Stomach (tissue), 19 donors: ENCODE measurements at places on chromosomes 13 and 19.

DNA sequence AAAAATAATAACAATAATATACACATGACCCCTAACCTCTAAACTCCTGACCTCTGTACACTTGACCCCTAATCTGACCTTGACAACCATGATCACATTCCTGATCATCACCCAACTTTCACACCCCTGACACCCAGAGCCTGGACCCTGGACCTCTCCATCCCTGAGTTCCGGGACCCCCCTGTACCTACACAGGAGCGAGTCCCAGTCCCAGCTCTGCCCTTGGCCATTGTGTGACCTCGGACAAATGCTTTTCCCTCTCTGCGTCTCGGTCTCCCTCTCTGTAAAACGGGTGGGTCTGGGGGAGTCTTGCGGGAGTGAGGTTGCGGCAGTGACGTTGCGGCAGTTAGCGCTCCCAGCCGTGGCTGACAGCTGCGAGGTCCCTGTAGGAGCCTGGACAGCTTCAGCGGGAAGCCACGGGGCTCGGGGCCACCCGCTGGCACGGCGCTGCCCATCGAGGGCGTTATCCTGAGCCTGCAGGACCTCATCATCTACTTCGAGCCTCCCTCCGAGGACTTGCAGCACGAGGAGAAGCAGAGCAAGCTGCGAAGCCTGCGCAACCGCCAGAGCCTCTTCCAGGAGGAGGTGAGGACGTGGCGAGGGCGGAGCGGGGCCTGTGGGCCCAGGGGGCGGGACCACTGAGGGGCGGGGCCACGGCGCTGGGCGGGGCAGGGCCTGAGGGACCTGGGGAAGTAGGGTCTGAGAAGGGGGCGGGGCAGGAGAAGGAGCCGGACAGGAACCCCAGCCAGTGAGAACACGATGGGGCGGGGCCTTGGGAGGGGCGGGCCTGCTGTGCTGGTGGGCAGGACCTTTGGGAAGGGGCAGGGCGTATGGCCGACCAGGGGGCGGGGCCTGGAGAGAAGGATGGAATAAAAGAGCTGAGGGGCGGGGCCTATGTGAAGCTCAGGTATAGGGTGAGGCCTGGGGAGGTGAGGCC is 19.2 kb downstream of the RYR1 start:
- peak; percentile 12 for DNase-seq

GRCh38 chr13:33351319-33351718 is 65.8 kb upstream of the STARD13 start:
- no peak for DNase-seq

- DNase-seq: no peak
Observed at GRCh38 chr19:47021536-47022139, 2.0 kb downstream of the NPAS1 start.

GRCh38 chr19:31226151-31226935 is 122.9 kb downstream of the TSHZ3 start:
- DNase-seq: no peak

- DNase-seq: no peak
Observed at GRCh38 chr13:99980824-99981734, 505 bp upstream of the ZIC2 start.

- DNase-seq: no peak
Observed at GRCh38 chr13:41693434-41693833, 236.1 kb downstream of the RGCC start.

- DNase-seq: no peak
Observed at GRCh38 chr13:24167666-24168391, 7.3 kb downstream of the SPATA13 start.

- DNase-seq: peak; percentile 76
Observed at GRCh38 chr19:48819366-48819816, 8.6 kb upstream of the BCAT2 start.

- DNase-seq: no peak
Observed at GRCh38 chr13:69545551-69545950, 562.1 kb upstream of the ATXN8OS start.

DNA sequence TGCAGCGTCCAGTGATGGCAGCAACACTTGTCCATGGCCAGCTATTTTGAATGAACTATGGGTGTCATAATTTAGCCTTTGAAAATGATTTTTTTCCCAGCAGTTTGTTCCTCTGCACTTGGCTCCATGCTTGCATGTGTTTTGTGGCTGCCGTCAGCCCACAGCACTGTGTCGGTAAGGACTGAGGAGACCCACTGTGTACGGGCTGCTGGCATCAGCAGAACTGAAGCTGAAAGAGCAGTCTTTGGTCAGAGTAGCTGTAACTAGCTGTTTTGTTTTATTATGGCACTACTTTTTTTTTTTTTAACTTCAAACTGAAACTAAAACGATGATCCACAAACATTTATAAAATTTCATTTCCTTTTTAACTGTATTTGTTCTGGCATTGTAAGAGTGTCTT is 50.3 kb upstream of the TEX29 start:
- no peak for DNase-seq

GRCh38 chr13:112759827-112760226 is 70.0 kb downstream of the ATP11A start:
- no peak for DNase-seq

DNA sequence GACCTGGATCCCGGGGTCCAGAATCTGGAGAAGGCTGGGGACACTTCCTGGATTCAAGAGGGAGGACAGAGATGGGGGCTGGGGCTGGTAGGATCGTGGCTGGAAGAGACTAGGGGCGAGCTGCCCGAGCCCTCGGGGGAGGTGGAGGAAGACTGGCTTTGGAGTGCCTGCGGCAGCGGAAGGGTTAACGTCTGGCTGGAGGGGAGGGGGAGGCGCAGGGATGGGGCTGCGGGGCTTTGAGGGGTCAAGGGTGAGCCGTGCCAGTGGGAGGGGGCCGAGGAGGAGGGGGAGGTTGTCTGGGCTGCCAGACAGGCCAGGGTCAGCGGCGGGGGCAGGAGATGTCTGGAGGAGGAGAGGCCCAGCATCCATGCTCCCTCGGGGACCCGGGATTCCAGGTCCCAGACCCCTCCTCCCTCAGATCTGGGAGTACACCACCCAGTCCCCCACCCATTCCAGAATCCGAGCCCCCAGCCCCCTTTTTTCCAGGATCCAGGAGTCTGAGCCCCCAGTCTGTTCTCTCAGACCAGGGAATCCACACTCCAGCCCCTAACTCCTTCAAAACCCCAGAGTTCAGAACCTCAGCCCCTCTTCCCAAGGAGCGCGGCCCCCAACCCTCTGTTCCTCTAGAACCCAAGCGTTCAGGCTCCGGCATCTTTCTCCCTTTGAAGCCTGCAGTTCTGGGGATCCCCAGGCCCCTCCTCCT is 3.2 kb upstream of the SPACA6 start:
- no peak for DNase-seq

DNA sequence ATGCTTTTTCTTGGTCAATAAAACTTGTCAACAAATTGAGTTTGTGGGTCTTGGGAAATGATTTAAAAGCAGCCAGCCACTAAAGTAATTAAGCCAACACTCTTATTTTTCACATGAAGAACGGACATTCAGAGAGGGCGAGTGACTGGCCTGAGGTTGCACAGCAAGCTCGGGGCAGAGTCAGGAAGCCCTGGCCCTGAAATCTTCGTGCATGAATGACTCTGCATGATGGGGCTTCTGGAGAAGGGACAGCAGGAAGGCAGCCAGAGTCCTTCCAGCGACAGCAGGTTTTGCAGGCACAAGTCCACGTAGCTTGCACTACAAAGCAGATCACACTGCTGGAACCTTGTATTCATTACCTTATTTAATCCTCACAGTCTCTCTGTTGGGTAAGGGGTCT is 232.5 kb downstream of the ZNF536 start:
- DNase-seq: no peak

GRCh38 chr13:35378939-35379338 is 97.5 kb downstream of the MAB21L1 start:
- DNase-seq: no peak

DNA sequence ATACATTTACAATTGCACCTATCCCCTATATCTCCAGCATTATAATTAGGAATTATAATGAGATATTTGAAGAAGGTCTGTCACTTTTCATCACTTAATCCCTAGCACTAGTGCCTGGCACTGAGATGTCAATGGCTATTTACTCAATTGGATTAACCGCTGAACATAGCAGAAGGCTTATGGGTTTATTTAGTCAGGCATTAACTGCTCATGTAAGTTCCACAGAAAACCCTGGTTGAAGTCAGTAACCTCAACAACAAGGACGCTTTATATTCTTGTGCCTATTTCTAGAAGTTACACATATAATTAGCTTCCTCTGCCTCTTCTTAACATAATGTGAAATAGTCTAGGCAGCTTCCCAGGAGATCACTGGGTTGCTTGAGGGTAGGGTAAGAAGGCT is 107.5 kb upstream of the POSTN start:
- DNase-seq: no peak

GRCh38 chr13:31377946-31378345 is 178.2 kb downstream of the B3GLCT start:
- DNase-seq: no peak

DNA sequence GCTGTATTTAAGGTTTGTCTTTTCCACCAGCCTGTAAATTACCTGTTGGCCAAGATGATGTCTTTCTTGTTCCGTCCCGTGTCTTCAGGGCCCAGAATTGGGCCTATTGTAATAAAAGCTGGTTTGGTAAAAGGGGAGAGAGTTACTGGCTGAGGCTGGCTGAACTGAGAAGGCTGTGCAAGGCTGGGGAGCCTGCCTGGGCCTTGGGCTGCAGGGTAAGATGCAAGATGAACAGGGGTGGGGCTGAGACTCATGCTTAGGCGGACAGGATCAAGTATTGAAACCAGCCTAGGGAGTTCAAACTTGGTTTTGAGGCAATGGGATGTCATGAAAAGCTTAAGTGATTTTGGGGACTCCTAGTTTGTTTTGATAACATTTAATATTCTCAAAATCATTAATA is 142.3 kb downstream of the PCCA start:
- DNase-seq: no peak

DNA sequence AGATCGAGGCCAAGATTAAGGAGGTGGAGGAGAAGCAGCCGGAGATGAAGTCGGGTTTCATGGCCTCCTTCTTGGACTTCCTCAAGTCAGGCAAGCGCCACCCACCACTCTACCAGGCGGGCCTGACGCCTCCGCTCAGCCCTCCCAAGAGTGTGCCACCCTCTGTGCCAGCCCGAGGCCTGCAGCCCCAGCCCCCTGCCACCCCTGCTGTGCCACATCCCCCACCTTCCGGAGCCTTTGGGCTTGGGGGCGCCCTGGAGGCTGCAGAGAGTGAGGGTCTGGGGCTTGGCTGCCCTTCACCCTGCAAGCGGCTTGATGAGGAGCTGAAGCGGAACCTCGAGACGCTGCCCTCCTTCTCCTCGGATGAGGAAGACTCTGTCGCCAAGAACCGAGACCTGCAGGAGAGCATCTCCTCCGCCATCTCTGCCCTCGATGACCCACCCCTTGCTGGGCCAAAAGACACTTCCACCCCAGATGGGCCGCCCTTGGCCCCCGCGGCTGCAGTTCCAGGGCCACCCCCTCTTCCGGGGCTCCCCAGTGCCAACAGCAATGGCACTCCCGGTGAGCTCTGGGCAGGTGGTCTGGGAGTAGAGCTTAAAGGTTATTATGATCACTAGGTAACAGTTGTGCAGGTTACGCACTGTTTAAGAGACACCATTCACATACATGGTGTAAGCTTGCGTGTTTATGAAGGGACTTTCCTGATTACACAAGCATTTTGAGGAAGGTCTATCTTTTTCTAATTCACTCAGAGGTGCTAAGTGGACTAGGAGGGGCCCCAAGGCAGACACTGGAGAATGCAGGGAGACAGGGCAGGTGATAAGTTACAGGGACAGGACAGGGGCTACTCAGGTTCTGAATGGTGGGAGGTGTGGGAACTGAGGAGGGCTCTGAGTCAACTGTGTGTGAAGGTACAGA is 8.7 kb downstream of the PRR12 start:
- no peak for DNase-seq
